Sigmoid colon (tissue), 7 donors: ENCODE measurements at places on chromosomes 4 and X. TPM values are rescaled to one million over a fixed set of nuclear protein-coding genes. Genes with fewer than 3 reads are reported as not detected.

GRCh38 chr4:22643952-22644351 lies 48.8 kb upstream of the GBA3 start:
- H3K4me3 ChIP-seq, result no peak overlapping the region
- no peaks in the 10 kb centered on the region for H3K27me3 ChIP-seq
- no peaks in the 10 kb centered on the region for H3K36me3 ChIP-seq
- DNase-seq, result no peak

SPATA4 gene
- total RNA-seq, result 0.54 TPM

DNA sequence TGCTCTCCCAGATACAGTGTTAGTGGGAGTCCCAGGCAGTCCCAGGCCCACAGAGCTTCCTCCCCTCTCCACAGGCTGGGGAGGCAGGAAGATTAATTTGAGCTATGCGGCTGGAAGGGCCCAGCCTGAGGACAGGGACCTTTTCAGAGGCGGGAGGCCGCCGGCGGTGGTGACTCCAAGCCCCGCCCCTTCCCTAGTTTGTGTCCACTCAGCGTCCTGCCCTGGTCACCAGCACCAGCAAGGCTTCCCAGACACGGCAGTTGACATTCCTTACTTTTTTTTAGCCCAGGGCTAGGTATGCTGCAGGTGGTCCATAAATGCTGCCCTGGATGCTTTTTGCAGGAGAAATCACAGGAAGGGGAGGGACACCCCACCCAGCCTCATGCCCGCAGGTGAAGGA lies 67.7 kb upstream of the LRPAP1 start:
- H3K36me3 ChIP-seq, result no peaks in the 10 kb centered on the region
- H3K27ac ChIP-seq, result no peak overlapping the region
- no peak for DNase-seq
- peaks cover 4% of the 10 kb centered on the region for H3K27me3 ChIP-seq

TBX22 gene
- total RNA-seq, result not detected

DCAF4L1 gene
- total RNA-seq, result under 0.01 TPM

- H3K4me1 ChIP-seq, result no peaks in the 10 kb centered on the region
- H3K27ac ChIP-seq, result no peak overlapping the region
- H3K36me3 ChIP-seq, result no peaks in the 10 kb centered on the region
- H3K4me3 ChIP-seq, result no peak overlapping the region
- DNase-seq, result no peak
Observed at GRCh38 chrX:73913580-73913979, 350.6 kb downstream of the CHIC1 start.
